Mucosa of gallbladder (tissue), 1 donor: ENCODE measurements at places on chromosomes 1 and 21.

DNA sequence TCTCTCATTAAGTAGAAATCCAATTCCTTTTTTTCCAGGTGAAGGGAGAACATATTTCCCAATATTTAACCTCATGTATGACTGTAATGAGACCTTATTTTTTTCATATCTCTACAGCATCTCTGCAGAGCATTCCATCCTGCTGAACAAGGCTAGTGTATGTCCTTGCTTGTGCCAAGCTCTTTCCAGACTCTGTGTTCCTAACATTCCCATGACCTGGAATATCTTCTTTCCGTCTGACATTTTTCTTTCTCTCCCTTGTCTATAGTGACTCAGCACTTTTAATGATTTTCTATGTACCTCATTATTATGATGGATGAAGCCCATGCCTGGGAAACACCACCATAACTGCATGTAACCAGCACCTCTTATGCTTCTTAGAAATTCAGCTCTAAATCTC is 278.3 kb upstream of the NRIP1 start:
- DNase-seq, result no peak

DNA sequence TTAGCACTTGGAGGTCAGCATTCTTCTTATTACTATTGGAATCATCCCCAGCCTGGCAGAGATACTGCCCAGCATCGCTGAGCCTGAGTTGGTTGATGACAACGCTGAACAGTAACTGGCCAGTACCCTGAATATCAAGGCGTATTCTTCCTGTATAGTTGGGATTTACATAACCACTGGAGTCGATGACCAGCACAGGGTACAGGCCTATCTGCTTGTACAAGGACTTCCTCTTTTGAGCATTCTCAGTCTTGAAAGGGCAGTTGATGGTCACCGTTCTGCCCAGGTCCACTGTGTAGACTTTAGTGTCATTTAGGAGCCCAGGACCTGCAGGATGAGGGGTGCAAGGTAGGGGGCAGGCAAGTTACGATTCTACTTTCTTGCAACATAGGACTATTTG is 8.8 kb downstream of the PIGR start:
- DNase-seq, result no peak

- DNase-seq, result no peak
These were observed 785.8 kb upstream of the ADGRL4 start for GRCh38 chr1:79792219-79792930.

GRCh38 chr21:29526545-29526944 is 227.8 kb downstream of the BACH1 start:
- DNase-seq, result no peak

DNA sequence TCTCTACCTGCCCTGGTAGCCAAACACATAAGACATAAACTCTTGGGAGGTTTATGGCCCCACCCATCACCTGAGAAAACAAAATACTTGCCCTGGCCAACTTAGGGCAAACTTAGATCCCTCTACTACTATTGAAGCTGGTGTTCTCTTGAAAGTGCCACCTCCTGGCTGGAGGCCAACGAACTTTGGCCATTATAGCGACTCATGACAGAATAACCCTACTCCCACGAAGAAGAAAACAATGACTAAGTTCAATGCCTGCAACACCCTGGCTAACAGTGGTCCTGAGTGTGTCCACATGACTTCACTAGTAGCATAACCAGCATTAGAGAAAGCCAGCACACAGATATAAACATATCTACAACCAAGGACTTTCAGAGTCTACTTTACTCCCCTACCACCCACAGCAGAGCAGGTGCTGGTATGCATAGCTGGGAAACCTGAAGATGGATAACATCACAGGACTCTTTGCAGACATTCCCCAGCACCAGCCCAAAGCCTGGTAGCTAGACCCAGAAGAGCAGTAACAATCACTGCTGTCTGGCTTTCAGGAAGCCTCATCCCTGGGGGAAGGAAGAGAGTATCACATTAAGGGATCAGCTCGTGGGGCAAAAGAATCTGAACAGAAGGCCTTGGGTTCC is 81.0 kb downstream of the SLC30A10 start:
- peak; percentile 75 for DNase-seq

- DNase-seq, result no peak
These were observed 62.1 kb downstream of the PRKCZ start for GRCh38 chr1:2112280-2112701.

- DNase-seq, result no peak
These were observed 54.9 kb upstream of the WNT2B start for GRCh38 chr1:112453876-112454275.

- no peak for DNase-seq
These were observed 95.0 kb downstream of the CACHD1 start for GRCh38 chr1:64564891-64565290.

DNA sequence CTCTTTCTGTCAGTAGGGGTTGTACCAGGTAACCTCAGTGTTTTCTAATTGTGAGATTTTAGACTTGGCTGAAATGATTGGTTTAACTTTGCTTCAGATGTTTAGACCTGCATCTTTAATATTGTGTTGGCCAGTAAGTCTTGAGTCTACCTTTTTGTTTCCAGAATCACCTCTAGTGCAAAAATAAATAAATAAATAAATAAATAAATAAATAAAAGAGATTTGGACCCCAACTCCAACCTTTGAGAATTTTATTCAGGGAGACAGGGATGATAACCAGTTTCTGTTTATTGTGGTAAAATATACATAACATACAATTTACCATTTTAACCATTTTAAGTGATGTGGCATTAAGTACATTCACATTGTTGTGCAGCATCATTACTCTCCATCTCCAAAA is 64.4 kb downstream of the RAVER2 start:
- no peak for DNase-seq

DNA sequence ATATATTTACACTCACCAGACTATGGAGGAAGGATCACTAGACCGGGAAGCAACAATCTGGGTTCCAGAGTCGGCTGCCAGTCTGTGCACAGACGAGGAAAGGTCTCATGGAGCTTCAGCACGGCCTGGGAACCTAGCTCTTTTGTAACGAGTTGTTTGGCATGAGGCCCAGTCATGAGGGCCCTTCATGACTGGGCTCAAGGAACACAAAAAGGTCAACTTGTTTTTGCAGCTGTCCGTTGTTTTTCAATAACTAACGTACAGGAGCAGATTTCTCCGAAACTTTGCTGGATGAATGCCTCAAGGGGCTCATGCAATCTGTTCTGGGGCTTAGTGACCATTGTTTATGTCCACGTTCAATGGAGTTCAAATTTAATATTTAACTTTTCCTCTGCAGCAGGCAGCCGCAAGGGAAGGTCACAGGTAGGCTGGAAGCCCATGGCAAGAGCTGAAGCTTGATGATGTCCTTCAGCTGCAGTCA is 5.9 kb upstream of the STUM start:
- no peak for DNase-seq

GRCh38 chr1:100699744-100700143 is 19.8 kb upstream of the VCAM1 start:
- DNase-seq, result no peak

DNA sequence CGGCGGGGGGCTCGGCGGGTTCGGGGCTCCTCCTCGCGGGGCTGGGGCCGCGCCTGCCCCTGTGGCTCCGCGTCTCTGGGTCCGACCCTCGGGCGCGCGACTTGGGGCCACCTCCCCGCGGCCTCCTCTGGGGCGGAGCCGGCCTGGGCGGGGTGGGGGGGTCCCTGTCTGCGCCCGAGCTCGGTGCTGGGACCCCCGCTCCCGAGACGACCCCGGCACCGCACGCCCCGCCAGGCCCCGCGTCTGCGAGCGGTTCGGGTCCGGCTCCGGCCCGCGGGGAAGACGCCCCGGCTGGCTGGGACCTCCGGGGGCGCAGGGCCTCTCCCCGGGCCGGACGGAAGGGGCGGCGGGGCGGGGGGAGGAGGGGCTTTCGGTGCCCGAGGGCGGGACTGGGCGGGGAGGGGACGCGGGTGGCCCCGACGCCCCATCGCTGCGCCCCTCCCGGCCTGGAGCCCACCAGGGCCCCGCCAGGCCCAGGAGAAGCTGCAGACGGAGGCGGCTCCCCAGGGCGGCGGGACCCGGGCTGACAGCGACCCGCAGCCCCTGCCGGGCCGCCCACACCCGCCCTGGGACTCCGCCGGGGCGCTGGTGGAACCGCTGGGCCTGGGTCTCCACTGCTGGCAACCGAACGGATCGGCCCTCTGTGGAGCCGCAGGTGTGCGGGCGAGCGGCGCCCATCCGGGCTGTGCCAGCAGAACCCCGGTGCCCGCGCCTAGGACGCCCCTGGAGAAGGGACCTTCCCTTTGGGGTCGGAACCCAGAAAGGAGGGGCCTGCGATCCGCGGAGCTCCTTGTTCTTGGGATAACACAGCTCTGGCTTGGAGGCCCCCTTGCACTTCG is 610 bp downstream of the COL6A2 start:
- peak; percentile 11 for DNase-seq

GRCh38 chr1:15231714-15232201 is 15.3 kb upstream of the FHAD1 start:
- no peak for DNase-seq

GRCh38 chr21:29155118-29155932 is 24.9 kb downstream of the MAP3K7CL start:
- no peak for DNase-seq

GRCh38 chr21:32308696-32309095 is 10.0 kb downstream of the MRAP start:
- no peak for DNase-seq

DNA sequence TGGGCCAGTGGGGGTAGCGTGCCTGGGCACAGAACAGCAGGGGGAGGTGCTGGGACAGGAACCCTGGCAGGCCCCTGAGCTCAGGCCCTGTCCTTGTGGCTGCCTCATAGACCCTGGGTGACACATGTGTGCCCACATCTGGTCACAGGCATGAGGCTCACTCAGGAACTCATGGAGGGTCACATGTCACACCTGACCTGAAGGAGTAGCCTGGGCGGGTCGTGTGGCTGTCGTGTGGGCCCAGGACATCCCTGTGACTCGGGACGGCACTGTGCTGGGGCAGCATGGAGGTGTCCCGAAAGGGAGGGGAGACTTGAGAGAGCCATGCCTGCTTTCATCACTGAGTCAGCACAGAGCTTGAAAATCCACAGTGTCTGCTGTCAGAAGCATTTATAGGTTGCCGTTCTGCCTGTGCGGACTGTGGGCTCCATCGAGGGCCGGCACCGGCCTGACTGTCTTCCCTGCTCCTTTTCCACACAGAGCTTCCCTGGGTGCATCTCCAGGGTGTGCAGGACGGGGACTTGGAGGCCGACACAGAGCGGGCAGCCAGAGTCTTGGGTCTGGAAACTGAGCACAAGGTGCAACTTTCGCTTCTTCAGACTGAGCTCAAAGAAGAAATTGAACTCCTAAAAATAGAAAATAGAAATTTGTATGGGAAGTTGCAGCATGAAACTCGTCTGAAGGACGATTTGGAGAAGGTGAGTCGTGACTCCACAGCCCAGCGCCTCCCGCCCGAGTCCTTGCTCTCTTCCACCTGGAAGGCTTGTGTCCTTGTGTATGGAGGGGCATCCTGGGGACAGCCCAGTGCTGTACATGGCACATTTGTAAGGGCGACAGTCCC is 32.8 kb downstream of the PCNT start:
- DNase-seq, result no peak

- no peak for DNase-seq
These were observed 6.0 kb downstream of the RSPH1 start for GRCh38 chr21:42489991-42490390.

DNA sequence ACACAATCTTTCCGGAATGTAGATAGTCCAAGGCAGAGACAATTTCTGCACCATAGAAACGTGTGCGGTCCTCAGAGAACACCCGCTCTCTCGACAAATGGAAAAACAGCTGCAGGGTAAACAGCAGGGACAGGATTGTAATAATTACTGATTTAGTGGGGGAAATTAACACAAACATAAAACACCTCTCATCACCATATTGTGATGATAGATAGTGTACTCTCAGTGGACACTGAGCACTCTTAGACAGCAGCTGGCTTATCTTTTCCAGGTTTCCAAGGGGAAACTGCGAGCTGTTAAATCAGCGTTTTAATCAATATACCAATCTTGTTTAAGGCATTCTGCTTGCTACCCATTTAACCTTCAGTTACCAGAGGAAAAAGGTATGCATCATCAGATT is 277.1 kb downstream of the AKT3 start:
- no peak for DNase-seq

DNA sequence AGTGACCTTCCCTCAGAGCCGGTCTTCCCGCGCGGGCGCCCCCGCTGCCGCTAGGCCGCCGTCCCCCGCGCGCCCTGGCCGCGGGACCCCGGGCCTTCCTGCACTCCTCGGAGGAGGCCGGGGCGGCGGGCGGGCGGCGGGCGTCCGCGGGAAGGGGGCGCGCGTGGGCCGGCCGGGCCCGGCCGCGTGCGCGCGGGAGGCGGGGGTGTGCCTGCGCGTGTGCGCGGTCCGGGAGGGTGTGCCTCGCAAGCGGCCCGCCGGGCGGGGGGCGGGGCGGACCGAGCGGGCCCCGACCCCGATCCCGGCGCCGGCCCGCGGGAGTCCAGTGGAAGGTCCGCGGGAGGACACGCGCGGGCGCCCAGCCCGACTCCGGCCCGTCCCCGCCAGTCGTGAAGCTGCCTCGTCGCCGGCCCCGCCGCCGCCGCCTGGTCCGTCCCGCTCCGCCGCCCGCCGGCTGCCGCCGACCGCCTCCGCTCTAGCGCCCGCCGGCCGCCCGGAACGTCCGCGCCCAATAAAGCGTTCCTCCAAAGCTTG is 438 bp downstream of the MRPS6 start:
- DNase-seq, result peak; percentile 21

DNA sequence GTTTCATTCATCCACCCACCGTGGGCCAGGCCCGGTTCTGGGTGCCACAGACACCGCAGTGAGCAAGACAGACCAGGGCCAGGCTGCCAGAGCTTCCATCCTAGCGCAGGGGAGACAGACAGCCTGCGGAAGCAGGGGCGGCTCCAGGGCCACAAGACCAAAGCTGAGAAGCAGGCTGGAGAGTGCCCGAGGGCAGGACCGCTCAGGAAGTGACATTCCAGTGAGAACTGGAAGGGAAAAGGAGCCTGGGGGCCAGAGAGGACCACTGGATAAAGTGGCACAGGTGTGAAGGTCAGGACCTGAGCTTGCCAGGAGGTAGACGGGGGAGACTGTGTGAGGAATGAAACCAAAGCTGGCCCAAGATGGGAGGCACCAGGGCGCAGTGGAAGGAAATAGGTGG is 59.5 kb upstream of the EFHD2 start:
- DNase-seq, result no peak

GRCh38 chr21:31383770-31384169 is 39.7 kb upstream of the TIAM1 start:
- DNase-seq, result no peak

DNA sequence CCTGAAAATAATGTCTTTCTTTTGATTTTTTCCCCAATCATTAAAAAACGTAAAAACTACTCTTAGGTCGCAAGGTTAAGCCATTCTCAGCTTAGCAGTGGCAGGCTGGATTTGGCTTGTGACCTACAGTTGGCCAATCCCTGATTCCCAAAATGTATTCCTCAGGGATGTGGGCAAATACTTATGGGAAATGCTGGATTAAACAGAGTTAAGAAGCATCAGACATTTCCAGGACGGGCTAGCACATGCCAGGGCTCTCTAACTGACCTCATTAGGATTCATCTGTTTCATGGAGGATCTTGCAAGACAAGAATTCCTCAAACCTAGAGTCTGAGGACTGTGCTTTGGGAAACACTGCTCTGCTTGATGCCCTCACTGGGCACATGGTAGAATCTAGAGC is 982 bp upstream of the IL24 start:
- DNase-seq, result no peak
